ENCODE measurements at places on chromosomes 2 and 18.

GRCh38 chr2:147665105-147665504, 179.7 kb upstream of the ACVR2A start:
- DNase-seq: no peak

DNA sequence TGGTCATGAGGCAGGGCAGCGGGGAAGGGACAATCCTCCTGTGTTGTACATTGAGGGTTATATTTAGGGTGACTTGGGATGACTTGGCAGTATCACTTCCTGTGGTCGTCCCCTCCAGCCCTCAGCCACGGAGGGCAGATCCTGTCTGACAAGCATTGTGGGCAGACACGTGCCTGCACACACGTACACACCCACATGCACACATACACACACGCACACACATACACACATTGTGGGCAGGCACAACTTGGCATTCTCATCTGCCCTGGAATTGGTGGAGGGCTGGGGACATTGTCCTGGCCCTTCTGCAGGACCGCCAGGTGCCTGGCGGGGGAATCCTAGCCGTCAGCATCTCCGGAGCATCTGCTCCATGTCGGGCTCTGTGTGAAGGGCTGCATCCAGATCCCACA, 47.6 kb downstream of the ODC1 start:
- no peak for DNase-seq

- no peak for DNase-seq
Measured at GRCh38 chr2:129904532-129905446, 74.7 kb upstream of the RAB6C start.

GRCh38 chr2:39118786-39119499, 1.9 kb downstream of the SOS1 start:
- DNase-seq: no peak

GRCh38 chr2:67670747-67671183, 273.6 kb downstream of the ETAA1 start:
- DNase-seq: no peak

DNA sequence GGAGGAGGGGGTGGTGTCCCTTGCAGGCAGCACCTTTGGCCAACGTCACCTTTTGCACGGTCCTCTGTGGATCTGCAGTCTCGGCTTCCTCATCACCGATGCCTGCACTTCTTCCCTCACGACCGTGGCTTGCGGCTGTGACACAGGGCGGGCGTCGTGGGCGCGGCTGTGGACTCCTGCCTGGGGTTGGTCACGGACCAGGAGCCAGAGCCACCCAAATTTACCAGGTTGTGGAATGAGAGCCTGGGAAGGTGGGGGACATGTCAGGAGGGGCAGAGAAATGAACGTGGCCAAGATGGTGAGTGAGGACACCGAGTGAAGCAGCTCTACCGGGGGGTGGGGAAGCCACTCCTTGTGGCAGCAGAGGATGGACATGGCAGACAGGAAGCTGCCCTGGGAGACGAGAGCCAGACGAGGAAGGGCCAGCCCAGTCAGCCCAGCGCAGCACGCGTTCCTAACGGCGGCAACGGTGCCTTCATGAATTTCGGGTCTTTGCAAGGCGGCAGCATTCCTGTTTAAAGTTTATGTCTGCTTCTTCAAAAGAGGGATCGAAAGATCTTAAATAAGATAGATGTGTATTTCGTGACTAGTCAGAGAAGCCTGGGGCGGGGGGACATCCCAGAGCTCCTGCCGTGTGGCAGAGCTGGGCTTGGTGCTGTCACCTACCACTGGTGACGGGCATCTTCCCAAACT, 84.2 kb downstream of the LRRFIP1 start:
- DNase-seq: no peak

DNA sequence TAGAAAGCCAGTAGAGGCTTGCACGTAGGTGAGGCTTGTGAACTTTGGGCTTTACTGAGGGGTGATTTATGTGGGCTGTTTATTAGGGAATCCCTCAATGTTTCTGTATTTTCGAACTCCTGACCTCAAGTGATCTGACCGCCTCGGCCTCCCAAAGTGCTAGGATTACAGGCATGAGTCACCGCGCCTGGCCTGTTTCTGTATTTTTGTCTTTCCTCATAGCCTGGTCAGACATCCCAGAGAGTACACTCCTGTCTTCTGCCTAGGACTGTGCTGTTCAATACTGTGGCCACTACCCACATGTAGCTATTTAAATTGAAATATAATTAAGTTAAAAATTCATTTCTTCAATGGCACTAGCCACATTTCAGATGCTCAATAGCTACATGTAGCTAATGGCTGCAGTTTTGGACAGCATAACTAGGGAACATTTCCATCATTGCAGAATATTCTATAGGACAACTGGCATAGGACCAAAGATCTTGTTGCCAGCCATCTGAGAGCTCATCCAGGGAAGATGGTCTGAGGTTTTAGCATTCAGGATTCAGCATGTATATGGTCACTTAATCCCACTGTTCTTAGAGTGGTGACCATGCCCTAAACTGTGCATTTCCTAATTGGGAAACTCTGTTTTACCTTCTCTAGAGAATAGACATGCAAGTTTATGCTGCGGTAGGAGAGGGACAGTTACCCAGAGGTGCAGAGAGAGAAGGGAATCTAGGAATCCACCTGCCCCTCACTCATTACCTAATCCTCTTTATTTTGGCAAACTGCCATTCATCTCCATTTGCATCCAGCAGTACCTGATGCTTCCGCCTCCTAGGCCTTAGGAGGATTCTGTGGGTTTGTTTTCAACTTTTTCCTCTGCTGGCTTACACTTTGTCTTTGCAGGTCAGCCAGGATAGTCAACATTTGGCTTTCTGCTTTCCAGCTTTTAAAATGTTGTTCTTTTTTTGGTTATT, 64.4 kb downstream of the LCLAT1 start:
- no peak for DNase-seq

DNA sequence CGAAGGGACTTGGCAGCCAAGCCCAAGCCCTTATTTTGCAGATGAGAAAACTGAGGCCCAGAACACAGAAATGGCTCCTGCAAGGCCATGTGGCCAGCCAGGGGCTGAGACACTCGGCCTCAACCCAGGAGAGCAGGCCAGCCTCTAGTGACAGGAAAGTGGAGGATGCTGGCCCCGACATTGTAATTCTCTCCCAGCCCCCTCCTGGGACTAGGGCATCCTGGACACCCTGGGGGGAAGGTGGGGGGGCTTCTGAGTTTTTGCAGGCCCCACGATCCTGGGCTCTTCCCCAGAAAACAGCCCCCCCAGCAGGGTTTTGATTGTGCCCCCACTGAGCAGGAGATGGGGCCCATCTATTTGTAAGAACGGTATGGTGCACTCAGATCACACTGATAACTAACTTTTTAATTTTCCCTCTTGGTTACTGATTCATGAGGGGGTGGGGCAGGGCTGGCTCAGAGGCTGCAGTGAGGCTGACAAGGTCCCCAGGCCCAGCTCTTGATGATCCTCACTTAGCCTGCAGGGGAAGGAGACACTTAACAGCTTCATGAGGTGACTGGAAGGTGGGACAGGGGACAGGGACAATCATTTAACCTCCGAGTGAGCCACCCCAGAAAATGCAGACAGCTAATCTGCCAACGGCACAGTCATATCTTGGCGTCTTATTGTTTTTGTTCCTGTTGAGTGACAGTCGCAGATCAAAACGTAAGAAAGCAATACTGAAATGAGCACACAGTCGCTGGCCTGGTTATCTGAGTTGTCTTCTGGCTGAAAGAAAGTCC, 18.9 kb downstream of the SMAD7 start:
- DNase-seq: no peak

DNA sequence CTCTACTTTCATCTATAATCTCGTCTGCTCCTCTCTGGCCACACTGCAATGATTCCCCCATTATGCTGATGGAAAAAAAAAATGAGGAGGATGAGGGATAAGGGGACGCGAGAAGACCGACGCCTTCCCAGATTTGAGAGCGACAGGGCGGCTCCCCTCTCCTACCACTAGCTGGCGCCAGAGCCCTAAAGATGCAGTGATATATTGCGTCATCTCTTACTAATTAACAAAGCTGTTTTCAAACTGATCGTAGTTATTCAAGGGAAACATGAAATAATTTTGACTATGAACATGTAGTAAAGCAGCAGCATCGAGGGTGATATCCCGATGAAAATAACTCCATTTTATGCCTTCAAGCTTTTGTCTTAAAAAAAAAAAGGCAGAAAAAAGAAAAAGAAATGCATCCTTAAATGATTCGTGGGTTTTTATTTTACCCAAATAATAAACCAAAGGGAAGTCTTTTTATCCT, 48.0 kb upstream of the HNRNPA3 start:
- DNase-seq: peak; percentile 60

GRCh38 chr2:10941383-10941782, 29.6 kb downstream of the KCNF1 start:
- no peak for DNase-seq

- DNase-seq: no peak
Measured at GRCh38 chr2:85057226-85057962, 75.8 kb upstream of the TCF7L1 start.

- no peak for DNase-seq
Measured at GRCh38 chr2:191109888-191110287, 40.9 kb downstream of the STAT4 start.

GRCh38 chr2:47190188-47190881, 35.2 kb upstream of the STPG4 start:
- no peak for DNase-seq

- DNase-seq: no peak
Measured at GRCh38 chr2:85996591-85996990, 107.8 kb upstream of the ST3GAL5 start.

DNA sequence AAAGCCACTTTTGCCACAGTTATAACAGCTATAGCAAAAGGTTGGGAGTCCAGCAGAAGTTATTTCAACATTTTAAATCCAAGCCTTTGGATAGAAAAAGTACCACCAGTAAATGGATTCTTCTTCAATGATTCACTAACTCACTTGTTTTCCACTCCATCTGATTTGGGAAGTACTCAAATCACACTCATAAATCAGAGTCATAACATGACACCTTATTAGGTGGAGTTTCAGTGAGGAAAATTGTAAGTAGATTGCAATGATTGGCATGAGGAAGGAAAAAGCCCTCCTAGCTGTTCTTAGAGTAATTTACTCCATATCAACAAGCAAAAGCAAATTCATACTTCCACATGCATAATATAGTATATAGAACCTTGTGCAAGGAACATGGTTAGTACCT, 132.9 kb downstream of the NR4A2 start:
- no peak for DNase-seq

DNA sequence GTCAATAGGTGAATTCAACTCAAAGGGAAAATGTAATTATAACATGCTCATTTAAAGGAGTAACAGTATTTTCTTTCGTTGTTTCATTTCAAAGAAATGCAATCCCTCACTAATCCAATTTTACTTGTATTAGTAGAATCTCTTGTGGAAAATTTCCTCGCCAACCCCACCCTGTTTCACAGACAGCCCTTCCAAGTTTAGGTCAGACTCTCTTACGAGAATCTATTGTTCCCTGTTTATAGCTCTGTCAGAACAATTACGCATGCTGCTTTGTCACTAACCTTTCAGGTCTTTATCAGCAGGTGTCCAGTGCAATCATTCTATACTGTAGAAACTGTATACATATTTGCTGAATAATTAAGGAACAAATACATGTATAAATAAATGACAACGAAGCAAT, 657.8 kb upstream of the LINC00305 start:
- no peak for DNase-seq

GRCh38 chr2:10078704-10079265, 1.4 kb downstream of the CYS1 start:
- no peak for DNase-seq

- no peak for DNase-seq
Measured at GRCh38 chr2:201942531-201942930, 91.1 kb upstream of the FZD7 start.

DNA sequence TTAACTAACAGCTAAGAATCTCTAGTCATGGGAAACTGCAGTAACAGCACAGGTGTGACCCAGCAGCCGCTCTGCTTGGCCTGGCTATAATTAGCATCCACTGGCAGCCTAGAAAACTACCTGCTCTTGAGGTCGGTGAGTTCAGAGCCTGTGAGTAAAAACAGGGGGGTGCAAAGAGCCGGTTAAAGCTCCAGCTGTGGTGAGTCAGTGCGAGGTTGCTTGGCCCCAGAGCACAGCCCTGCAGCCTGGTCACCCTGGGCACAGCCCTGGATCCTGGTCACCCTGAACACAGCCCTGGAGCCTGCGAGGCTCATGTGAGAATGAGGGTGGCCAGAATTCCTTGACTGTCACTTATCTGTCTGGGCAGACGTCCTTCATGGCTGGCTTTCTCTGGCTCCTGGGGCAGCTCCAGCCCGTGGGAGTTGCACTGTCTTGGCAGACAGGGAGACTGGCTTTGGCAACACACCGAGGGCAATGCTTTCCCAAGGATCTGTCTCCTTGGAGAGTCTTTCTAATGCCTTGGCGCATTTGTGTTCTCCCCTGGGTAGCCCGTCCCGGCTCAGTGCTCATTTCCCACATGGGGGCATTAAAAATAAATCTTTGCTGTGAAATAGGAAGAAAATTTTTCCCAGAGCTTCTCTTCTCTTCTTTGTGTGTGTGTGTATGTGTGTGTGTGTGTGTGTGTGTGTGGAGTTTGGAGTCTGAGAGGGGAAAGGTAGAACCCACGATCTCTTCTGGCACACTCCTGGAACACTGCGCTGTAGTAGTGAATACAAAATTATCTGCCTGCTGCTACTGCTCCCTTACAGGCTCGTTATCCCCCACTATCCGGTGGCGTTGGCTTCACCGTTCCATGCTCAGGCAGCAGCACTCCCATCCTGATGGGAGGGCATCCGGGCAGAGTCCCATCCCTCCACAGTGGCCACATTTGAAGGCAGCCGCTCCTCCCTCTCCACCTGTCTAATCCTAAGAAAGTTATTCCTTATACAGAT, 250.2 kb upstream of the MEX3C start:
- peak; percentile 10 for DNase-seq

- no peak for DNase-seq
Measured at GRCh38 chr2:174492963-174493431, 6.2 kb upstream of the GPR155 start.

DNA sequence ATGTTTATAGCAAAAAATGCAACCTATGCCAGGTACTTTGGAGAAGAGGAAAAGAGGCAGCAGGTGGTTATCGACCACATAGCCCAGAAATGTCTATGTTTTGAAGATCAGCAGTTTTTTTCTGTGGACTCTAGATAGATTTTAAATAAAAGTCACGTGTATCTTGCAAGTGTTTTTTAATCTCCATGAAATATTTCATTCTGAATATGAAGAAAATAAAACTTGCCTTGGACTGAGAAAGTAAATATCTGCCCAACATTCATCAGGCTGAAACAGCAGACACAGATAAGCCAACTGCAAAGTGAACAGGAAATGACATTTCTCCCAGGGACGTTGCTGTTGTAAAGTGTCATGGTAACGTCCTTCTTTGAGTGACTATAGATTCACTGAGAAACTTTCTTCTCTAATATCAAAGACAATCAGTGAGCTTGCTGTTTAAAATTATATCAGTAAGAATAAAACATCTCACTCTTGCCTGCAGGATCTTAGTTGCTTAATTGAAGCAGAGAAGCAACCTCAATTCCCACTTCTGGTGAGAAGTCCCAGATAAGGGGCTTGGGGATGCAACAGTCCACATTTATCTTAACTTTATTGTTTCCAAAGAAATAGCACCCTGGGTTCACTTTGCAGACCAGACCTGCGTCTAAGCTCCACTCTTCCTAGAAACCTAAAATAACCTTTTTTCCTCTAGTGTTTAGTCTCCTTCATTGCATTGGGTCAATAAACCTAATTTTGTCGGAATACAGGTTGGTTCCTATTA, 6.3 kb downstream of the MYOM1 start:
- DNase-seq: no peak

GRCh38 chr2:197209742-197210408, 100.7 kb downstream of the ANKRD44 start:
- no peak for DNase-seq

- no peak for DNase-seq
Measured at GRCh38 chr2:18961991-18962421, 372.6 kb upstream of the NT5C1B start.

Measured in amygdala (tissue), 56 donors.